ENCODE measurements at places on chromosomes 5 and 9.

DNA sequence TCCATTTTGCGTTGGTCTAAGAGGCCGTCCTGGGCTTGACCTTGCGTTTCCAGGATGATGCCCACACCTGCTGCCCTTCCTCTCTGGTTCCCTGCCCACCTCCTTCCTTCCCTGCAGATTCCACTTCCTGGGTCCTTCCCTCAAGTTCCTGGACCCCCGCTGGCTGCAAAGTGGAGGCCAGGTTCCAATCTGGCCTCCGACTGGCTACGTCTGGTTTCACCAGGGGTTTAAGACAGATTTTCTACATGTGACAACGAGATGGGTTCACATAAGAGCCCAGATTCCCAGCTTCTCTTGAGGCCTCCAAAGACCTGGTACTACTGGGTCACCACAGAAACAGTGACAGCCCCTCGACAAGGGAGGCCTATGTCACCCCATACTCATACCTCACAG lies 2.1 kb downstream of the MGAT4B start:
- no peak for DNase-seq

GRCh38 chr9:87545858-87546257 lies 48.2 kb downstream of the DAPK1 start:
- DNase-seq, result no peak

- no peak for DNase-seq
These were observed 190.3 kb downstream of the TLE1 start for GRCh38 chr9:81499021-81499454.

DNA sequence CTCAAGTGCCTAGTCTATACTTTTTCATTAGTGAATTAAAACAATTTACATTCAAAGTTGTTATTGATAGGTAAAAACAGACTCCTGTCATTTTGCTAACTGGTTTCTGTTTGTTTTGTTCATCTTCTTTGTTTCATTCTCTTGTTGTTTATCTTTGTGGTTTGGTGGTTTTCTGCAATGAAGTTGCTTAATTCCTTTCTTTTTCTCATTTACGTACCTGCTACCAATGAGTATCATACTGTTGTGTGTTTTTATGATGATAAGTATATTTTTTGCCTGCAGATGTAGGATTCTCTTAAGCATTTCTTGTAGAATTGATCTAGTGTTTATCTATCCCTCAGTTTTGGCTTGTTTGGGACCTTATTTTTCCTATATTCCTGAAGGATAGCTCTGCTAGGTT lies 2230.0 kb downstream of the MAT2B start:
- no peak for DNase-seq

GRCh38 chr9:126114409-126114760 lies 212.2 kb upstream of the MVB12B start:
- no peak for DNase-seq

DNA sequence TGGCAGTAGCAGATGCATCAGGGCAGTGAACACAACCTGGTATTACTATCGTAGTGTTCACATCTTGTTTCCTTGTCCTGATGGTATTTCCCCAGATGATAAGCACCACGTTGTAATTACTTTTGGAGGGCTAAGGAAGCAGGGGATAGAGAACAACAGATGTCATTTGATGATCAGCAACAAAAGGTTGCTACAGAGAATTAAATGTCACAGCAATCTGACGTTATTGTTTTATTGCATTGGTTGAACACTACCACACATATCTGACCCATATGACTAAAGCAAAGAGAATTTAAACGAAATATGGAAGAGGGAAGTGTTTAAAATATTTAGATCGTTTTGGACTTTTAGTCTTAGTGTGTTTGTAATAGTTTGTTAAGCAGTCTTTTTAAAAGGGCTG lies 408.3 kb downstream of the SH3GL2 start:
- DNase-seq, result no peak

GRCh38 chr9:113516840-113517577 lies 53.5 kb downstream of the RGS3 start:
- DNase-seq, result no peak

DNA sequence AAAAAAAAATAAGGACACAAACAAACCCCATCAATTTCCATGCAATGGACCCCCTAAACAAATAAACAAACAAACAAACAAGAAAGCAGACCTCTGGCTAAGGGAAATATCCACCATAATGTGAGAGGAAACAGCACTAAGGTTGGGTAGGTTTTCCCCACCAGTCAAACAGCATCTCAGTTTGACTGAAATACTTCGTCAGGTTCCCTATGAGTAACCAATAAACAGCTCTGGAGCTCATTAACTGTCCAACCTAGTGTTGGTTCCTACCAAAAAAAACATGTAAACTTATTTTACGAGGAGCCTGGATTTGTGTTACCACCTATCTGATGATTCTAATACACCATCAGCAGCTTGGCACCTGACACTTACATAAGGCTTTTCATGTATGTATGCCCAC lies 198.5 kb upstream of the TARS1 start:
- DNase-seq, result no peak

DNA sequence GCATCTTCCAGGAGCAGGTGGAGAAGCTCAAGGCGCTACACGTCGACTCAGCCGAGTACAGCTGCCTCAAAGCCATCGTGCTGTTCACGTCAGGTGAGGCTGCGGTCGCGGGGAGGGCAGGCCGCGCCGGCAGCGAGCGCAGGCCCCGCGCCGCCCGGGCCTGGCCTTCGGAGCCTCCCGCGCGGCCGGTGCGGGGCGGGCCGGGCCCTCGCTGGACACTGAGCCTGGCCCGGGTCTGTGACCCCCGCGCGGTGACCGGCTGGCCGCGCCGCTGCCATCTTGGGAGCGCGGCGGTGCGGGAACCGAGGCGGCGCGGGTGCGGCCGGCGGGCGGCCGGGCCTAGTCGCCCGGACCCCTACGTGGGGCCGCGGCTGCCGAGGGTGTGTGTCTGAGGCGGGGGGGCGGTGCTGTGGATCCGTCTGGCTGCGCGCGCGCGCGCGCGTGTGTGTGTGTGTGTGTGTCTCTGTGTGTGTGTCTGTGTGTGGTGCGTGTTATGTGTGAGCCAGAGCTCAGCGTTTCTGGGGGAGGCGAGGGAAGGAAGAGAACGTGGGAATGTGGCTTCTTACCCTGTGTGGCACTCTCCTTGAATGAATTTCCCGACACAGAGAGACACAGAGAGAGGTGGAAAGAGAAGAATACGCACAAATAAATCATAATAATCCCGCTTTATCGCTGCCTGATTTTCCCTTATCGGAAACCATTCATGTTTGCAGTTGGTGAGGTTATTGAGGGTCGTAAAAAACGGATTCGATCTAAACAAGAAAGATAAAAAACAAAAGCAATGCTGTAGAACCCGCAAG lies 5.5 kb downstream of the NR2F1 start:
- DNase-seq, result no peak

DNA sequence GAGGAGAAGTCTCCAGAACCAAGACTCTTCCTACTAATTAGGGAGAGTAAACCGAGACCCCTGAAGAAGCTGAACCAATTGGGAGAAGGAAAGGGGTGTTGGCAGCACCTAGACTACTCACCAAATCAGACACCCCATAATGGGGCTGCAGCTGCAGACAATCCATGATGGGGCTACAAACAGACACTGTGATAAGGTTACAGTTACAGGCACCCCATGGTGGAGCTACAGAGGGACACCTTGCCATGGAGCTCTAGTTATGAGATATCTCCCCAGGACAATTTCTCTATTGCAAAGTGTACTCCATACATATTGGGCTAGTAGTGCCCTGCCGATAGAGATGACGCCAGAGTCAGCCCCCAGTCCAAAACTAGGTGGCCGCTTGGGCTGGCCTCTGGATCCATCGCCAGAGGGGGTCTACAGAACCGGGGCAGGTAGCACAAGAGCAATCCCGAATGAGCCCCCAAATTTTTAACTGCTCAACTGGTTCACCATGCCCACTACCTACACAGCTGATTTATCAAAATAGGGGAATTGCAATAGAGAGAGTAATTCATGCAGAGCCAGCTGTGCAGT lies 2.1 kb upstream of the NANS start:
- no peak for DNase-seq

DNA sequence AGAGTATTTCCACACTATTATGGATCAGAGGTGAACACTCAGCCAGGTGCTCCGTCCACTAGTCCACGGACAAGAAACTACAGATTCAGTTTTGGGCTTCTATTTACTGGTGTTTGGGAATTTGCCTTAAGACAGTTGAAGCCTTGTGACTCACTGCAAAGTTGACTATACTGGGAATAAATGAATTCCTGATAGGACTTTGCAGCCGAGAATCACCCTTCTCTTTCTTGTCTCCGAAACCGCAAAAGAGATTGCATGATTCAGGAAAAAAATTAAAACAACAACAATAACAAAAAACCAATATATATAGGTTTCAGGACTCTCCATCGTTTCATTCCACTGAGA lies 716 bp downstream of the TMEM171 start:
- DNase-seq, result no peak

GRCh38 chr9:97406620-97407177 lies 5.2 kb upstream of the TDRD7 start:
- DNase-seq, result no peak

GRCh38 chr9:135036861-135037465 lies 50.5 kb upstream of the OLFM1 start:
- no peak for DNase-seq

DNA sequence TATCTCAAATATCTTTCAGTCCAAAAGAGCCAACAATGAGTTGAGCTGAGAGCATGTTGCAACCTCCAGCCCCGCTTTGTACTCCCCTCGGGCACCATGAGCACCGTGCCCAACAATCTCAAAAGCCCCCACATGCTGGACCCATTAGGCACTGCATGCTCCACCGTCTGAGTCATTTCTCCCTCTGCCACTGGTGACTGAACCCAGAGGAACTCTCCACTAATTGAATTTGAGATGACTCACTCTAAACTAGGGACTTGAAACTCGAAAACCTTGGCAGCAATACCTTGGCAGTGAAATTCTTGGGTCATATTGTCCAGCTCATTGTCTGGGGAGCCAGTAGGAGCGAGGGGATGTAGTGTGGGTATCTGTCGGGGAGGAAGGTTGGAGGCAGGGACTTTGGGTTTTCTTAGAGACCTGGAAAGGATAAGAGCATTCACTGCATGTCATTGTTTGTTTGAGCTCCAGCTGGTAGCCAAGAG lies 49.9 kb upstream of the SLIT3 start:
- DNase-seq, result no peak

DNA sequence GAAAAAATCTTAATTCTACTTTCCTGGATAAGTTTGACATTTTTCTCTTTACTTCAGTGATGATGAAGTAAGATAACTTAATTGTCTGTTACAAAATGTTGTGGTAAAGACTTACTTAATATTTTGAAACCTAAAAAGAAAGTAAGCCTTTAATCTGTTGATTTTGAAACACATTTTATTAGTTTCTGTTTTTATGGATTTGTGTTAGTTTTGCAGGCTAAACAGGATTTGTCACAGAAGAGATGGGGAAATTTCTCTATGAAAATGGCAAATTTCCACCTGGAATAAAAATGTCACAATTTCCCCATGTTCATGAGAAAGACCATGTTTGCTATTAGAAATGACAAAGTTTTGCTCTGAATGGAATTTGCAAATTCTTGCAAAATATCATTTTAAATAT lies 237.1 kb downstream of the RFX3 start:
- no peak for DNase-seq

DNA sequence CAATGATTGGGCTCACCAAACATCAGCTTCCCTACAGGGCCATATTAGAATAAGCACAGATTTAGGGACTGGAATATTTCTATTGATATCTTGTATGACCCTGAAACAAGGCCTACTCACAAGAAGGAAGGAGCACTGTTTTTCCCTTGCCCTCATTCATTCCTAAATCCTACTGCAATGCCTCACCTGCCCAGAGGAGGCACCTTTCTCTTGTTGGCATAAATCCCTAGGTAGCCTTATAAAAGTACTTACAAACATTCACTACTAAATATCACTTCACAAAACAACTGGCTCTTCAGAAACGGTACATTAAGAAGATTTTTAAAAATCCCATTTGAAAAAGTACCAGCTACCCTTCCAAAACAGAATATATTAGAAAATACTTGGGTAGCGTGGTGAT lies 449.4 kb downstream of the CDH18 start:
- no peak for DNase-seq

GRCh38 chr5:102863764-102864560 lies 108.9 kb downstream of the PAM start:
- no peak for DNase-seq

GRCh38 chr5:115723220-115723619 lies 93.2 kb downstream of the CDO1 start:
- no peak for DNase-seq

GRCh38 chr9:121567500-121568342 lies 68.1 kb upstream of the GGTA1 start:
- no peak for DNase-seq

DNA sequence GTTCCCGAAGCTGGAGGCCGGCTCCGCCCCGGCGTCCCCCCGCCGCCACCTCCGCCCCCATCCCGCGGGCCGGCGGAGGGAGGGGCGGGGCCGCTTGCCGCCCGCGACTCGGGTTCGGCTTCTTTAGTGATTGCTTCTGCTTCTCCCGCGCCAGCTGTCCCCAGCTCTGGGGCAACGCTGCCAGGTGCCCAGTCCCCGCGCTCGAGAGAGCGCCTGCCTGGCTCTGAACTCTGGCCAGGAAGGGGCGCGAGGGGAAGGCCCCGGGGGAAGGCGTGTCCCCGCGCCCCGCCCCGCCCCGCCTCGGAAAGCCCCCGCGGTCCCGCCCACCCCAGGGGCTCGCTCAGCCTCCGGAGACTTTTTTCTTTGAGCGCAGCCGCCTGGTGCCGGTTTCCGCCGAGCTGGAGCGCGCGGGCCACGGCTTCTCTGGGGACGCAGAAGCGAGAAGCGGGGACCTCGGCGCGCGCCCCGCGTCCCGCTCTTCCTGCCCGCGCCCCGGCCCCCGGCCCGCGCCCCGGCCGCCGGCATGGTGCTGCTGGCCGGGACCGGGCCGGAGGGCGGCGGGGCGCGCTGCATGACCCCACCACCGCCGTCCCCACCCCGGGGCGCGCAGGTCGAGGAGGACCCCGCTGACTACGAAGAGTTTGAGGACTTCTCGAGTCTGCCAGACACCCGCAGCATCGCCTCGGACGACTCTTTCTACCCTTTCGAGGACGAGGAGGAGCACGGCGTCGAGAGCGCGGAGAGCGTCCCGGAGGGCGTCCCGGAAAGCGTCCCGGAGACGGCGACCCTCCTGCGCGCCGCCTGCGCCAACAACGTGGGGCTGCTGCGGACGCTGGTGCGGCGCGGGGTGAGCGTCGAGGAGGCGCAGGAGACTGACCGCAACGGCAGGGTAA lies at the start of gene ANKRD33B:
TSS of gene ANKRD33B (plus strand) at position 126 of the 893 bp plus-strand sequence. CDS start at position 524, 398 bp downstream.
- peak; percentile 79 for DNase-seq

DNA sequence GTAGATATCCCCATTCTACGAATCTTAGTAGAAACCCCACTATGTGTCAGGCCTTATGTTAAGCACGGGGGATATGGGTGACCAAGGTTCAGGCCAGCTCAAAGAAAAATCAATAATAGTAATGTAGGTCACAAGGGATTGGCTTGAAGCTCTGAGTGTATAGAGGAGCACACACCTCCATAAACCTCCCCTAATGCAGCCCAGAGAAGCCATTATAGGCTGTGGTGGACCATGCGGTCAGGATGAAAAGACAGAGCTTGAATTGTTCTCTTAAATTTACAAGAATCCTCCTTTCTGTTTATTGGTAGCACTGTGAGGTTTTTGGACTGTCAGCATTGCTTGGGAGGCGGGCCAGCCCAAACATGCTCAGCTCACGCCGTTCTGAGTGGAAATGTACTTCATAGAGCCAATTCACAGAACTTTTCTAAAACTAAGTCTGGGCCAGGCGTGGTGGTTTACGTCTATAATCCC lies 9.1 kb downstream of the PDE6A start:
- no peak for DNase-seq

All from NCI-H1930 (cell line).